ENCODE measurements at places on chromosomes 1 and 21.

GRCh38 chr1:76950306-76950705, 83.0 kb downstream of the ST6GALNAC5 start:
- no peak for DNase-seq

GRCh38 chr1:62198069-62198780, 3.6 kb downstream of the L1TD1 start:
- DNase-seq, result no peak

- no peak for DNase-seq
Measured at GRCh38 chr1:206713070-206713469, 28.4 kb downstream of the MAPKAPK2 start.

DNA sequence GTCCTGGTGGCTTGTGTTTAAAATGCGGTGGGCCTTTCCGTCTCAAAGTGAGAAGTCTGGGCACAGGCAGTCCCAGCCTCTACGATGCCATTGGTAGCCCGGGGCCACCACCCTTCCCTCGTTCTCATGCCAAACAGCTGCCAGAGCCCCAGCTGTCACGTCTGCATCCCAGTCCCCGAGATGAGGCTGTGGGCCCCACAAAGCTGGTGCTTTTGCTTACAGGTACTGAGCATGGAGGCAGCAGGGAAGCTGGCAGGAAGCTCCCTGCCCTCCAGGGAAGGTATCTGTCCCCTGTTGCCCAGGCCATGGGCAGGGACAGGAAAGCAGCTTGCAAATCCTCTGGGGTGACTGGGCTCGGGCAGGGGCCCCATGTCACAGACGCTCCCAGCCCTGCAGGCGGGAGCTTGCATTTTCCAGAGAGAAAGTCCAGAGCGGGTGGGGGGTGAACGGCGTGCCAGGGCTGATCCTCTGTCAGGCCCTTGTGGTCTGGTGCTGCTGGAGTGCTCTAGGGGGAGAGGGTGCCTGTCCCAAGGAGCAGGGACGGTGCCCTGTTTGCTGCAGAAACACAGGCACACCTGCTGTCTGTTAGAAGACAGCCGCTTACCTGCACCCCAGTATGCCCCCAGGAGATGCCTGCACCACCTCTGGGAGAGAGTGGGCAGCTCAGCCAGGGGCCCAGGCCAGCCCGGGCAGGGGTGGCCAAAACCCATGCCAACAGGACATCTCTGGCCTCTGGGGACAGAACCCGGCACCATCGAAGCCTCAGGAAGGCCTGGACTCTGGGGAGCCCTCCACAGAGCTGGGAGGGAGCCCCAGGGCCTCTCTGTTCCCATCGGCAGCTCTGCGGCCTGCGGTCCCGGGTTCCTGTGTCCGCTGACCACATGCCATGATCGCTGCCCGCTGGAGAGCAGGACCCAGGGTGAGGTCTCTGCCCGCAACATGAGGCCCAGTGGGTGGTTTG, 45.9 kb downstream of the SLX9 start:
- DNase-seq, result no peak

GRCh38 chr1:110433803-110434202, 17.1 kb upstream of the PROK1 start:
- no peak for DNase-seq

- DNase-seq, result no peak
Measured at GRCh38 chr1:91783423-91784170, 102.4 kb downstream of the TGFBR3 start.

GRCh38 chr1:227612658-227613057, 49.3 kb downstream of the ZNF678 start:
- DNase-seq, result no peak

DNA sequence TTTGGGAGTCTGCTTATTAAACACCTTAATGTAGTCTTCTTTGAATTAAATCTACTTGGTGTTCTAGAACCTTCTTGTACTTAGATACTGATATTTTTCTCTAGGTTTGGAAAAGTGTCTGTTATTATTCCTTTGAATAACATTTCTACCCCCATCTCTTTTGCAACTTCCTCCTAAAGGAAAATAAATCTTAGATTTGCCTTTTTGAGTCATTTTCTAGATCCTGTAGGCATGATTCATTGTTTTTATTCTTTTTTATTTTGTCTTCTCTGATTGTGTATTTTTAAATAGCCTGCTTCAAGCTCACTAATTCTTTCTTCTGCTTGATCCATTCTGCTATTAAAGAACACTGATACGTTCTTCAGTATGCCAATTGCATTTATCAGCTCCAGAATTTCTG, 155.9 kb upstream of the NEGR1 start:
- DNase-seq, result no peak

GRCh38 chr1:83799594-83799993, 199.3 kb downstream of the TTLL7 start:
- no peak for DNase-seq

DNA sequence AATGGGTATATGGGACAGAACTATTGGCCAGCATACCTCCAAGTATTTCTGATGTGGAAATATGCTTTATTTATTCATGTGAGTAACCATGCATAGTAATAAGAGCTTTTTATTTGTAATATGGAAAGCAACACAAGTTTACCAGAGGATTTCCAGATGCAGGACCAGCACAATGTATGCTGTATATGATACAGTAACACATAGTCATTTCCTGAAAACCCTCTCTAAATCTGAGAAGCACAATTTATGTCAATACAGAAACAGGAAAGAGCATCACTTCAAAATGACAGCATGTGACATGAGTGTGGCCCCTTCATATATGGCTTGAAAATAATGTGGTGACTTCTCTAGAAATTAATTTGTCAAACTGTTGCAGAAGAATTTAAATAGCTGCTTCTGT, 1134.7 kb upstream of the ADGRL2 start:
- no peak for DNase-seq

- DNase-seq, result no peak
Measured at GRCh38 chr1:223175633-223176032, 32.6 kb upstream of the TLR5 start.

GRCh38 chr1:2446394-2446793, 29.7 kb upstream of the PLCH2 start:
- no peak for DNase-seq

GRCh38 chr1:32240140-32240951, 6.7 kb upstream of the FAM167B start:
- peak; percentile 56 for DNase-seq

GRCh38 chr1:147840909-147841308, 61.7 kb upstream of the GJA8 start:
- no peak for DNase-seq

DNA sequence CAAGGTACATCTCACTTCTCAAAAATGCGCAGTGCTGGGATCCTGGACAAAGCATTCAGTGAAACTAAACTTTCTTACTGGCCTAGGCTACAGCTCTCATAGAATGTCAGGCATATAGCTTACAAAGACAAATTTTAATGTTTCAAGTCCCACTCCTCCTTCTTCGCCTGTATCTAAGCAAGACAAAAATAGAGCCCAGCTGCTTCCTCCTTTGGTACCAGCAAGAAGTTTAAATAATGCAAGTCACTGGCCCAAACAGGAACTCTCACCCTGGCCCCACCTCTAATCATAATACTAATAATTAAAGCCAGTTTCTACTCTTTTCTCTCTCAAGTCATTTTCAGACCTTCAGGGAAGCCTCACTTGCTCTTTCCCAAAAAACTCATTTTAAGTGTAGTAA, 1267.9 kb downstream of the MRPL39 start:
- no peak for DNase-seq

DNA sequence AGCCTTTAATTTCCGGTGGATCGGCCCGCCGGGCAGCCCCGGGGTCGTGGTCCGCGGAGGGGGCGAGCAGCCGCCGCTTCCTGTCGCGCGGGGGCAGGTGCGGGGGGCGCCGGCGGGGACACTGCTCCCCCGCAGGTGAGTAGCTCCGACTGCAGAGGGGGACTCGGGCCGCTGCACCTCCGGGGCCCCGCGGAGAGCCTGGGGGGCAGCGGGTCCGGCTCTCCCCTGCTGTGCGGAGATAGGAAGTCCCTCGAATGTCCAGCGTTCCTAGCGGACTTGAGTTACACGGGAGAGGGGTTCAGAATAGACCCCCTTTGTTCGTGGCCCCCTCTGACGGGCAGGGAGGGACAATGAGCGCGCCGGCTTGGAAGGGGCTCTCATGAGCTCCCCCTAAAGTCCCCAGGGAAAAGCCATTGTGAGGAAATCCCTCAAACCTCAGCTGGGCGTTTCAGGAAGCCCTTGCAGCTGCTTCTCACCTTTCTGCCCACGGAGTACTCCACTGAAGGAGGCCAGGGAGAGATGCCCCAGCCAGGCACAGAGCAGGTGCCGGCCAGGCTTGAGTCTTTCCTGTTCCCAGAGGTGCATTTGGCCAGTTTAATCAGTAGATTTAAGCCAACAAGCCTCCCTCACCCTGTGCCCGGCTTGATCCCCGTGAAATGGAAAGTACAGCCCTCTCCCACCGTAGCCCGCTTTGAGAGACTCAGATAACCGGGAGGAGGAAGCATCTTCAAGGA, 925 bp downstream of the PDE9A start:
- DNase-seq, result no peak
